ENCODE measurements at places on chromosomes 6 and 20.

- DNase-seq = no peak
Observed at GRCh38 chr6:37674161-37674560, 23.5 kb downstream of the MDGA1 start.

DNA sequence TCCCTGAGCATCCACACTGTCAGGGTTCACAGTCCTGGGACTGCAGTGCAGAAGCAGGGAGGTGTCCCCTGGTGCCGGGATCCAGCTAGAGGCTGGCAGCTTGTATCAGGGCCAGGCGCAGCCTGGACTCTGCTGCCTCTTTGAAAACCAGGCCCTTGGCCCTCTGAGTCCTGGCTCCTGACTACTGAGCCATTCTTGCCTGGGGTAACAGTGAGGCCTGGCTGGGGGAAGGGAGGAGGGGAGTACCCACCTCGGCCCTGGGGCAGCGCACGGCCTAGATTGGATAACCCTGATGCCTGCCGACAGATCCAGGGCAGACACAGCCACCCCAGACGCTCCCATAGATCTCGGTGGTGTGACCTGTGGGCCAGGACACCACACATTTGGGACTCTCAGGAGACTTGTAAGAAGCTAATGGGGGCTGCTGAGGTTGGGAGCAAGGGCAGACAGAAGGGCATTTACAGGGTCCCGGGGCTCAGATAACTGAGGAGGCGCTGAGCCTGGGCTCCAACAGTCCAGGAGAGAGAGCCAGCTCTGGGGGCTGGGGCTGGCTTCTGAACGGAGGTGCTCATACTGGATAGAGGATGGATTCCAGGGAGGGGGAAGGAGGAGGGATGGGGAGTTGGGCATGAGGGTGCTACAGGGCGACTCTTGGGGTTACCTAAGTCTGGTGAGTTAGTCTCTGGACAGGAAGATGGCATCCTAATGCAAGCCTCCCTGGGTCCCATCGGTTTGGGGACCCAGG lies 30.5 kb downstream of the SPDEF start:
- no peak for DNase-seq

DNA sequence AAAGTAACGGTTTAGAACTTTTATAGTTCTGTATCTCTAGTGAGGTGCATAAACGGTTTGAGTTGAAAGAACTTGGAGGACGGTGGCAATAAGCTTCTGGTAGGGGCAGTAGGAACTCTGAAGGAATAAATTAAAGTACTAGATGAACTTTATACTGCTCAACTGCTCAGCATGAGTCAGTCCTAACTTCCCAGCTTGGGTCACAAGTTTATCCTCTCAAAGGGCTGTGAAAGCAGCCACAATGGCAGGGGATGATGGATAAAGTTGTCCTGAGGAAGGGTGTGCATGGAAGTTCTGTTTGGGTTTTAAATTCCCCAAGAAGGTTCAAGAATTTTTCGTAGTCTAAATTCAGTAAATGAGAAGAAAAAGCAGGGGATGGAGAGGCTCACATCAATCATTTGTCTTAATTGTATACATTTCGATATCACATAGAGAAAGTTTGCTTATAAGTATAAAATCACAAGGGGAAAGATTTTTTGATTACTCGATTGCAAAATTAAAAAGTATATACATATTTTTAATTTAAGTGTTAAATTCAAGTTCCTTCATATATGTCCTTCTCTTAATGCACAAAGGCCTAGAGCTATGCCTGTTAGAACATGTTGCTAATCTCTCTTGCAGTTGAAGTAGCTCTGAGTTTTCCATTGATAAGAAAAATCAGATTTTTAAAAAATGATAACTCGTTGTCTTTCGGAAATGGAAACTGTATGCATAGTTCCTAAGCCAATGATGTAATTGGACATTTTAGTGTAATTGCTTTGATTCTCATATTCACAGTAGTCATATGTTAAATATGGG lies 55.3 kb upstream of the JAG1 start:
- no peak for DNase-seq

- DNase-seq = no peak
Observed at GRCh38 chr6:6801635-6802218, 213.2 kb downstream of the LY86 start.

GRCh38 chr6:164477101-164477500 lies 832.3 kb downstream of the C6orf118 start:
- no peak for DNase-seq

GRCh38 chr6:161745594-161746141 lies 471.8 kb upstream of the AGPAT4 start:
- DNase-seq = no peak

GRCh38 chr6:27293436-27294098 lies 18.5 kb downstream of the POM121L2 start:
- DNase-seq = no peak

DNA sequence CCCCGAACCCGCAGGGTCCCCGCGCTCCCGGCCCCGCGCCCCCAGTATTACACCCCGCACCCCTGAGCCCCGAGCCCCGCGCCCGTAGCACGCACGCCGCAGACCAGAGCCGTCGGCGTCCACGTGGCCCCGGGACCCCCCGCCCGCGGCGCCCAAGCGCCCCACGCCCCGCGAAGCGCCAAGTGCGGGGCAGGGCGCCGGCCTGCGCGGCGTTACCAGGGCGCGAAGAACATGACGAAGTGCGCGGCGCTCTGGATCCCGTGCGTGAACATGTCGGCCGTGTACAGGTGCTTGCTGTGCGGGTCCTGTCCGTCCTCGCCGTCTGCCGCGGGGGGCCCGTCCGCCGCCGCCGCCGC lies 312 bp downstream of the TXNDC5 start:
- no peak for DNase-seq

- DNase-seq = no peak
Observed at GRCh38 chr6:66970373-66970772, 1263.3 kb upstream of the EYS start.

DNA sequence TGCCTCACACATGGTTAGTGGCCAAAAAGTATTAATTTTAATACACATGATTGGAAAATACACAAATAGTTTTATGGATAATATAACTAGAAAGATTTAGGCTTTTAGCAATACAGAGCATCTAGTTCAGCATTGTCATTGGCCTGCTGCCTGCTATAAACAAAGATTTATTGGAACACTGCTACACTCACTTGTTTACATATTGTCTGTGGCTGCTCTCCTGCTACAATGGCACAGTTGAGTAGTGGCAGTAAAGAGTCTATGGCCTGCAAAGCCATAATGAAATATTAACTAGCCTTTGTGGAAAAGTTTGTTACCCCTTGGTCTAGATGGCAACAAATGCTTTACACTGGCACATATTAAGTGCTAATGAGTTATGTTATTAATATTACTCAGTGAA lies 37.8 kb downstream of the ZNF451 start:
- no peak for DNase-seq

DNA sequence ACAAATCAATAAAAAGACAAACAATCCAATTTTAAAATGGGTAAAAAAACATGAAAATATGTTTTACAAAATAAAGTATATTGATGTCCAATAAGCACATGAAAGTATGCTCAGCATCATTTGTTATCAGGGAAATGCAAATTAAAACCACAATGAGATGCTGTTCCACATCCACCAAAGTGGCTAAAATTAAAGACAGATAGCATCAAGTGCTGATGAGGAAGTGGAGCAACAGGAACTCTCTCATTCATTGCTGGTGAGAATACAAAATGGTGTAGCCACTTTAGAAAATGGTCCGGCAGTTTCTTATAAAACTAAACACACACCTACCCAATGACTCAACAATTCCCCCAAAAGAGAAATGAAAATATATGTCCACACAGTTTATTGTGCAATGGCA lies 42.3 kb upstream of the CST7 start:
- DNase-seq = no peak

DNA sequence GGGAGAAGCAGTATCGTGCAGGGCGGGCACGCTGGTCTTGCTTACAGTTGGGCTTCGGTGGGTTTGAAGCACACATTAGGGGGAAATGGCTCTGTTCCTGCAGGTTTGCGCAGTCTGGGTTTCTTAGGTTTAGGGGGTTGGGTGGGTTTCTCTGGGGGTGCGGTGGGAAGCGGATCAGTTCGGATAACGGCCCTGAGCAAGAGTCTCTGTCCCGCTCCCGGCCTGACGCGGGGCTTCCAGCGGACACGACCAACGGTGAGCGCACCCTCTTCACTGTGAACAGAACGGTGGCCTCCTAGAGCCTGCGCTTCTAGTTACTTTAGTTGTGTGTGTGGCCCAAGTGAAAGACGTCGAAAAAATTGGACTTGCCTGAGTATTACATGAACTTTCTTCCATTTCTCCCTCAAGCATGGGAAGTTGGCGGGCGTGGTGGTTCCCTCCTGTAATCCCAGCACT lies 635 bp upstream of the ELOVL2 start:
- no peak for DNase-seq

DNA sequence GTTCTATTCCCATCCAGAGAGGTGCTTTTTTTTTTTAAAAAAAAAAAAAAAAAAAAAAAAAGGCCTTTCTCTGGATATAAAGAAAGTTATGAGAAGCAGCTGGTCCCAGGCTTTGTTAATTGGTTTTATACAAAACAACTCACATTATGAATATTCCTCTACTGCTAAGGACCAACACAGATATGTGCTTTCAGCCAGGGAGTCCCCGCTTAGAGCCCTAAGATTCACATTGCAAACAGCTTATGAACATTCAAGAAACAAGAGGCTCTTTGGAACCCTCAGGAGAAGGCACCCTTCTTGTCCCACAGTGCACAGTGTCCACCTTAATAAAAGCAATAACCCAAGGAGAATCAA lies 53.5 kb upstream of the GPR31 start:
- DNase-seq = no peak

- no peak for DNase-seq
Observed at GRCh38 chr20:5298811-5299210, 17.9 kb downstream of the PROKR2 start.

DNA sequence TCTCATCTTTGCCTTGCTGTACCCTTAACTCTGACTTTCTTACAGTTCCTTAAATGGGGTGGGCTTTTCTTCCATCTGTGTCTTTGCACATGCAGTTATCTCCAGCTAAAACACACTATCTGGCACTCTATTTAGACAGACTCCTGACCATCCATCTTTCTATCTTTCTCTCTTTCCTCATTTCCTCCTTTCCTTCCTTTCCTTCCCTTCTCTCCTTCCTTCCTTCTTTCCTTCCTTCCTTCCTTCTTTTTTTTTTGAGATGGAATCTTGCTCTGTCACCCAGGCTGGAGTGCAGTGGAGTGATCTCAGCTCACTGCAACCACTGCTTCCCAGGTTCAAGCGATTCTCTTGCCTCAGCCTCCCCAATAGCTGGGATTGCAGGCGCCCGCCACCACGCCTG lies 8.2 kb downstream of the NOTCH4 start:
- no peak for DNase-seq

DNA sequence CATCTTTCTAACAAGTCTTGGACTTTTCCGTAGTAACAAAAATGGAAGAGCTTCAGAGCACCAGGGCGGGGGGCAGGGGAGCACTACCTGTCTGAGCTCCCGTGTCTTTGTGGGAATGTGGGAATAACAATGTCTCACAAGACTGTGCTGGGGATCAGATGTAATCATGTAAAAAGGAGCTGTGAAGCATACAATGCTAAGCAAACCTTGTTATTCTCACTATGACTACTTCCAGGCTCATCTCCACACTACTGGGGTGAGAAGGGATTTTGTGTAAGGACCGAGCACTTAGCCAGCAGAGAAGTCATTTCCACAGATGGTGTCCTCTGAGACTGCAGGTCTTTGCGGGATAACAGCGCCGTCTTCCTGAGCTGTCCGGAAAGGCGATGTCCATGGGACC lies 27.1 kb downstream of the PRR18 start:
- no peak for DNase-seq

DNA sequence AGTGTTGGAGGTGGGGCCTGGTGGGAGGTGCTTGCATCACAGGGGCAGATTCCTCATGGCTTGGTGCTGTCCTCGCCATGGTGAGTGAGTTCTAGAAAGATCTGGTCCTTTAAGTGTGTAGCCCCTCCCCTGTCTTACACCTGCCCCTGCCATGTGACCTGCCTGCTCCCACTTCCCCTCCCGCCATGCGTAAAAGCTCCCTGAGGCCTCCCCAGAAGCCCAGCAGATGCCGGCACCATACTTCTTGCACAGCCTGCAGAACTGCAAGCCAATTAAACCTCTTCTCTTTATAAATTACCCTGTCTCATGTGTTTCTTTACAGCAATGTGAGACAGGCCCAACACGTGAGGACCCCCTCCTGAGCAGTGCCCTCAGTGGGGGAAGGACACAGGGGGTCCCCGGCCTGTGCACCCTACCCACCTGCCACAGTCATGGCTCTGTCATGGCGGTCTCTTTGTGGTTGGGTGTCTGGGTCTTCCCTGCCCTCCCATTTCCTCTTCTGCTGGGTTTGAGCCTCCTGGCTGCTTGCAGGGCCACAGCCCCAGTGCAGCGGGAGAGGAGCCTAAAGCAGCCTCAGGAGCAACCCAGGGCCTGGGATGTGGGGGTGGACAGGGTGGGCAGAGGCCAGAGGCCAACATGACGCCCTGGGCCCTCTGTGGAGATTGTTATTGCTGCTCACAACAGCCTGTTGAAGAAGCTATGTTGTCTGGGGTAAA lies 87.2 kb upstream of the QKI start:
- no peak for DNase-seq

DNA sequence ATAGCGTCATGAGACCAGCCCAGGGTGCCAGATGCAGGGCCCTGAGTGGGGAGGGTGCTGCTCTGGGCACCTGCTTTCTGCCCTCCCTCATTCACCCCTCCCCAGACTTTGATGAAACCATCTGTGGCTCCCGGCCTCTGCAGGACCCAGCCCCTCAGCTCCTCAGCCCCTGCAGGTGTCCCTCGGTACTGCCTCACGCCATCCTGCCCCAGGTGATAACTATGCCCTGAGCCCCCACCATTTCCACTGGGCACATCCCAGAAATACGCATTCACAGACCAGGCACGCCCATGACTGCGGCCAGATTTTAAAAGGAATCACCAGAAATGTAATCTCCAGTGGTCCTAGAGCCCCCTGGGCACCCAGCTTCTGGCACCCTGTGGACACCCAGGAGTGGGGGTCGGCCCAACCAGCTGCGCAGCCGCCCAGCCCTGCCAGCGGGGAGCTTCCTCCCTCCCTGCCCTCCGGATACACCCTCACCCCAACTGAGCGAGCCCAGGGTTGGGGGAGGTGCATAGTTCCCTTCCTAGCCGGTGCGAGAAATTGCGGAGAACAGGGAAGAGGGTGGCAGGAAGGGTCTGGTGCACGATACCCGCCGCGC lies 615 bp upstream of the NTSR1 start:
- DNase-seq = no peak

DNA sequence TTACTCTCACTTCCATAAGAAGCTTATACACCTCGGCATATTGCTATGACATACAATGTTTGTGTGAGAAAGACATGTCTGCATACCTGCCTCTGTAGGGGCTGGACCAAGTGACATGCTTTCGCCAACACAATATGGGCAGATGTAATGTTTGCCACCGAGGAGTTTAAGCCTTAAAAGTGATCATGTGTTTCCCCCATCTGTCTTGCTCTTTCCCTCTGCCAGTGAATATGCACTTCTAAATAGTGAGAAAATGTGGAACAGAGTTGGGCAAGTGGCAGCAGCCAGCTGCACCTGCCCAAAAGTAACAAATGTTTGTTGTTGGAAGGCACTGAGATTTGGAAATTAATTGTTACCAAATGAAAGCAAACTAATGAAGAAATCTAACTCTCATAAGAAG lies 274.8 kb upstream of the BTBD3 start:
- no peak for DNase-seq

- no peak for DNase-seq
Observed at GRCh38 chr20:34437330-34437986, 74.4 kb downstream of the ITCH start.
